ENCODE measurements at places on chromosomes 6 and 20.

DNA sequence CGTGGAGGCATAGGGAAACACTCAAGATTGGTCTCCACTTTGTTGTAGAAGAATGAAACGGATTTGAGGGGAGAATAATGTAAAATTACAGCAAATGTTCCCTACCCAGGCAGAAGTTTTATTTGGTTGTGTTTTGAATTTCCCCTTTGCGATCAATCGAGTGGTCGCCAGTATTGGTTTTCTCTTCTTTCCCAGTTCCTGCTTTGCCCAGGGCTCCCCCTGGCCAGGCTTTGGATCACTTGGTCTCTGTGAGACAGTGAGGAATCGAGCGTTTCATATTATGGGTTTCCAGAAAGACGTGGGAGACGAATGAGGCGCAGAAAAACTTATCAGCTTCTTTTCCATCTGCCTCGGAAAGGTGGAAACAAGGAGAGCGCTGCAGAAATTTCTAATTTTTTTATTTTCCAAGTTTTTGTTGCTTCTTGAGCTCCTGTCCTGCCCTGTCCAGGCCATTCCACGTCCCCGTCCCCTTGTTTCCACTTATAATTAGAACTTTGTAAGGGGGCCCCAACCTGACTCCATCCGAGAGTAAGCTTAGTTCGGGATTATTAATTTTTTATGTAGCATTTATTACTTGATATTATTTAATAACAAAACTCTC, 7.5 kb upstream of the TBX18 start:
- no peak for DNase-seq

DNA sequence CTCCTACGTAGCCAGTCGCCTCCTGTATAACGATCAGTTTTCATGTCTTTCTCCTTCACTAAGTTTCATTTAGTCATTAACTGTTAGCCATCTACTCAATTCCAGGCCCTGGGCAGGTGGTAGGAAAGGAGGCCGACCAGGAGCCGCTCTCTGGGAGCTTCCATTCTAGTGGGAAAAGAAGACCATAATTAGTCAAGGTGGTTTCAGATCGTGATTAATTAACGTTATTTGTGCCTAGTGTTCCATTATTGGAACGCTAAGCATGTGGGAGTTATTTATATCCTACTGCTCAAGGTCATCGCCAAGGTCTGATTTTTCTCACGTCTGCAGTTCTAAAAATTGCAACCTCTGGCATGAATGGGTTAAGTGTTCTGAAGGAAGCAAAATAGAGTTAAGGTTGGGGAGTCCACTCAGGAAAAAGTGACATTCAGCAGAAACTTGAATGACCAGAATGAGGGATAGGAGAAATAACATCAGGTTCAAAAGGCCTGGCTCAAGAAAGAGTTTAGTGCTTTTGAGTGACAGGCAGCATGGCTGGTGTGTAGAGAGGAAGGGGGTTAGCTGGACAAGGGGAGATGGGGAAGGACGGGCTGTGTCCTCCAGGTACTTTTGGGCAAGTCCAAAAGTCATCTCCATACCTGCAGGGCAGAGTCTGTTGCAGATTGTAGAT, 812 bp downstream of the SLC9A8 start:
- no peak for DNase-seq

- DNase-seq = no peak
These were observed 23.7 kb downstream of the STX11 start for GRCh38 chr6:144174006-144174405.

DNA sequence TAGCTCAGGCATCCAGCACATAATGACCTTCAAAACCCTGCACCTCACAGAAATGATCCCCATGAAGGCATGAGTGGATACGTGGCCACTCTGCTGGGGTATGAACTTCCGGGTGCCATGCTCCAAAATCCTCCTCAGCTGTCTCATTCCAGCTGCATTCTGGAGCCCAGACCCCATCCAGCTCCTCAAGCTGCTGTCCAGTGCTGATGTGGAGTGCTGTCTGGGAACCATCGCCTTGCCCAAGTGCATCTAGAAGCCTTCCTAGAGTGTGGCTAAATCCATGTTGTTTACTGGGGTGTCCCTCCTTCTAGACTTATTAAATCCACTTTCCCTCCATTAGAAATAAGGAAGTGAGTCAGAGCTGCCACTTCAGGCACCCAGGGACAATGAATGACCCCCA, 130.8 kb upstream of the PTPRT start:
- DNase-seq = no peak

- DNase-seq = no peak
These were observed 50.1 kb upstream of the E2F3 start for GRCh38 chr6:20351534-20351933.

DNA sequence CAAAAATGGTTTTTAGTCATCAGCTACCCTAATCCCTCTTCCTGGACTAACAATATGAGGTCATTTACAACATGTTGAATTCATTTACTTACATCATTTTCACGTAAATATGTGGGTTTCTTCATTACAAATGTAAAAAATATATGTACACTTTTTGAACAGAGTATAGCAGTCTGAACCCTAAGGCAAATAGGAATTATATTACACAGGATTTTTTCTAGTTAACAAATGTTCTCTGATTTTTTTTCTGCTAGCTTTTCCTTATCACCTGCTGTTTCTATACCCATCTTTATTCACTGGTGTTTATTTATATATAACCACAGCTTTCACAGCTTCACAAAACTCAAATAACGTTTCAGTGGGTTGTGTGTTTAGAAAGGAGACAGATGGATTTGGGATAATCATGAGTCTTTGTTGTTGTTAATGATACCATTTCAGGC, 21.0 kb upstream of the CD2AP start:
- peak; percentile 51 for DNase-seq
